ENCODE measurements at places on chromosomes 4 and X. TPM values are rescaled to one million over a fixed set of nuclear protein-coding genes. Genes with fewer than 3 reads are reported as not detected.

DNA sequence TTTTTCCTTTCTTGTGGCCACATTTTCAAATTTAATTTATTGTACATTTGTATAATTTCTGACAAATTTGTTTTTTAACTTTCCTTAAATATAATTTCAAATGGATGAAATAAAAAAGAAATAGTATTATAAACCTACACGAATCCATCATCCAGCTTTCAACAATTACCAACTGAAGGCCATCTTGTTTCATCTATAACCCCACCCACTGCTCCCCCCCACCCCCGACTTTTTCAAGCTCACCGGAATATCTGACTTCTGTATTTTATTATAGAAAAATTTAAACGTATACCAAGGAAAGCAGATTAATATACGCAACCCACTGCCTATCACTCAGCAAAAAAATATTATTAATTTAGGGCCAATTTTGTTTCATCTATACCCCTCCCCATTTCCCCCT lies 1.1 kb downstream of the MORF4L2 start:
- DNase-seq = peak; percentile 21

- DNase-seq = no peak
Observed at GRCh38 chrX:133813971-133814370, 171.4 kb downstream of the GPC3 start.

SHROOM3 gene
- not detected for total RNA-seq

GRCh38 chrX:53563324-53563723 lies 123.2 kb downstream of the HUWE1 start:
- DNase-seq = no peak

DNA sequence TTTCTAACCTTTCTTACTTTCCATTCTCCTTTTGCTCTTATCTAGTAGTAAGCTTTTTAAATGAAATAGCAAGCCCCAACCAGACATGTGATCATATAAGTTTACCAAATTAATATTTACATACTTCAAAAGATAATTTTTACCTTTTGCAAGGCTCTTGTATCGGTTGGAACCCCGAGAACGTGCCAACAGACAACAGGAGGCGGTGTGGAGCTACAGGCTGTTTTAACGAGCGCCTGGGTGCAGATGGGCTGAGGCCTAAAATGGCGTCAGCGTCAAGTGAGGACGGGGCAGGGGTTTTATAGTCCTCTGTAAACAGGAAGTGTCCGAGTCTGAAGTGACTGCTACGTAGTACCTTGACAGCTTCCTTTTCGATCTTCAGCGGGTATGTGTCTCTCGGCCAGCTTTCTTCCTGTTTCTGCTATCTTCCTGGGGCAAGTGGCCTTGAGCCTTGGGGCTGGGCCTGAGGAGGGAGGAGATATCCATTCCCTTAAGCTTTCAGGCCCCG lies 342.7 kb downstream of the GALNTL6 start:
- no peak for DNase-seq
